ENCODE measurements at places on chromosomes 5 and 9. TPM values are rescaled to one million over a fixed set of nuclear protein-coding genes. Genes with fewer than 3 reads are reported as not detected.

- no peak for DNase-seq
- H3K4me1 ChIP-seq = peaks cover 33% of the 10 kb centered on the region
- peak overlapping the region; percentile 91 for H3K4me3 ChIP-seq
- H3K27me3 ChIP-seq = peaks cover 81% of the 10 kb centered on the region
These were observed 1.0 kb downstream of the MSX2 start for GRCh38 chr5:174725261-174725990.

GRCh38 chr5:175629261-175629660 lies 28.6 kb upstream of the HRH2 start:
- no peak overlapping the region for H3K27ac ChIP-seq
- H3K36me3 ChIP-seq = no peaks in the 10 kb centered on the region
- no peak for DNase-seq

DNA sequence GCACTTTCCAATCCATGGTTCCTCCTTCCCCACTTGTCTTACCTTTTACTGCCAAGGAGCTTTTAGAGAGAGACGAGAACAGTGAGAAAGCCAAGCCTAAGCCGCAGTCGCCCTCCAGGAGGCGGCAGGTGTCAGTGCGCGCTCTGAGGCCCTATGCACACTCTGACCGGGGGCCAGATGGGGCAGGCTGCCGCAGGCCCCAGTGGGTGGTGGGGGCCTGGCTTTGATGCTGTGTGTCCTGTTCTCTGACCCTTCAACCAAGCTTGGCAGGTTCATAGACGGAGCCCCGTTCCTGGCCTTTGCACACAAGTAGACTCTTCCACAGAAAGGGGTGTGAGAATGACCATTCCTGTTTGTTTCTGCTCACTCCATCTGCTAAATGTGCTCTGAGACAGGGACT lies 77.3 kb downstream of the WNK2 start:
- peaks cover 3% of the 10 kb centered on the region for H3K36me3 ChIP-seq
- H3K4me1 ChIP-seq = no peaks in the 10 kb centered on the region
- no peak overlapping the region for H3K4me3 ChIP-seq
- DNase-seq = peak; percentile 53
- H3K27me3 ChIP-seq = no peaks in the 10 kb centered on the region

DNA sequence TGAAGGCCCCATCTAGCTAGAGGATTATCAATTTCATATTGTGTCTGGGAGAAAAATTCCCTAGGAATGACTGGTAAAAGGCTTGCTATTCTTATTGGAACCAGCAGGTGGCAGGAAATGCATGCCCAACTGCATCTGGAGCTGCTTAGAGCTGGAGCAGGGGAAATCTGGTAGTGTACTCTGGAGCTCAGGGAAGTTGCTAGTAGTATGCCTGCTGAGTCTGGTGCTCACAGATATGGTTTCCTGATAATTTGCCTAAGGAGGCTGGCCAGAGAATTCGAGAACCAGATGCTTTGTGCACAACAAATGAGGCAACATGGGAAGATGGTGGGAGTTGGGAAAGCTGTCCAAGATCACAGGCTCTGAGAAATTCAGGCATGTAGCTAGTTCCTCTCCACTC lies 53.7 kb downstream of the G3BP1 start:
- no peaks in the 10 kb centered on the region for H3K27me3 ChIP-seq
- peak; percentile 72 for DNase-seq
- H3K4me3 ChIP-seq = no peak overlapping the region
- peaks cover 3% of the 10 kb centered on the region for H3K36me3 ChIP-seq
- H3K27ac ChIP-seq = no peak overlapping the region
- peaks cover 13% of the 10 kb centered on the region for H3K4me1 ChIP-seq

DNA sequence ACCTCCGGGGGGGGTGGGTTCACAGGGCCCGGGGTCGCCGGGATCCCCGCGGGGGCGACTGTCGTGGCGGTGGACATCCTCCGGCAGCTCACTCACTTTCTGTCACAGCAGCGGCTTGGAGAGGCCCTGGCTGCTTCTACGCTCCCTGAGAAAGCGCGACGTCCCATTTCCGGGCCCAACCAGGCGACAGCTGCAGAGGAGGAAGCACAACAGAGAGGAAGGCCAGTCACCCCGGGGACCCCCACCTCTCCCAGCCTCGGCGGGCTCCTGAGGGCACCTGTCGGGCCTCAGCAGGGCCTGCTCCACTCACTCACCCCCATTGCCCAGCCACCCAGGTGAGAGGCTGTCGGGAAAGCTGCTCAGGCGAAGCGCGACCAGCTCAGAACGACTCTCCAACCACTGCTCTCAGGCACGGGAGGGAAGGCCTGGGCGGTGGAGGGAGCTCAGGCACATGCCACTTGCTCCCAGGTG lies 14.4 kb downstream of the BRD3 start:
- H3K27me3 ChIP-seq = no peaks in the 10 kb centered on the region
- no peak for DNase-seq
- H3K4me3 ChIP-seq = no peak overlapping the region
- no peaks in the 10 kb centered on the region for H3K36me3 ChIP-seq
- no peak overlapping the region for H3K27ac ChIP-seq

SAXO1 gene
- 0.48 TPM for total RNA-seq
